ENCODE measurements at places on chromosomes 2 and 18.
A peak's percentile ranks its signal among the peaks of the same experiment; 100 is the strongest.

- no peak for DNase-seq
Observed at GRCh38 chr2:166321076-166321475, 54.7 kb downstream of the SCN9A start.

DNA sequence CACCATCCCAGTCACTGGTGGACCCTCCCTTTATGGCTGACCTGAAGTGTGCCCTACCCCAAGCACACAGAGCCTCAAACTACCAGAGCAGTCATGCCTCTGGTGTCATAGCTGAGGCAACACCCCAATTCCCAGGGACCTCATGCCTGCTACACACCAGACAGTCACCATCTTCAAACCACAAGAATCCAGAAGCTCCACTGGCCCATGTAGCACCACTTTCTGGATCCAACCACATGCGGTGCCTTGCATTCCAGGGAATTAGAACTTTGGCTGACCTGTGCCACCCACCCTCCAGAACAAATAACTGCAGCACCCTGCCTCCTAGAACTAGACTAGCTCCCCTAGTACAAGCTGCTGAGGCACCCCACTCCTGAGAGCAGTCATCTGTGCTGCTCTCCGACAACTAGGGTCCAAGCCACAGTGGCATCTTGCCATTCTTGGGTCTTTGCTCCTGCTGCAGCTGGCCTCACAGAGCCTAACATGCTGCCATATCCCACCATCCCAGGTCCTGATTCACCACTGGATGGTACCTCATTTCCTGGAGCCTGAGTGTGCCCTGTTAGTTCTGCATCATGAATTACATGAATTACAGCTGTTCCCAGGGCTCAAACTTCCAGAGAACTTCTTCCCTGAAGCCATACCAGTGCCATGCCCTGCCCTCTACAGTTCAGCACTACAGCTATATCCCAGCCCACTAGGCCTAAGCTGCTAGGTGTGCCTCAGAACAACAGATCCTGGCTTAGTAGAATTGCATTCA lies 243.8 kb upstream of the CHST9 start:
- no peak for DNase-seq

GRCh38 chr2:46351750-46352138 lies 54.5 kb downstream of the EPAS1 start:
- no peak for DNase-seq

DNA sequence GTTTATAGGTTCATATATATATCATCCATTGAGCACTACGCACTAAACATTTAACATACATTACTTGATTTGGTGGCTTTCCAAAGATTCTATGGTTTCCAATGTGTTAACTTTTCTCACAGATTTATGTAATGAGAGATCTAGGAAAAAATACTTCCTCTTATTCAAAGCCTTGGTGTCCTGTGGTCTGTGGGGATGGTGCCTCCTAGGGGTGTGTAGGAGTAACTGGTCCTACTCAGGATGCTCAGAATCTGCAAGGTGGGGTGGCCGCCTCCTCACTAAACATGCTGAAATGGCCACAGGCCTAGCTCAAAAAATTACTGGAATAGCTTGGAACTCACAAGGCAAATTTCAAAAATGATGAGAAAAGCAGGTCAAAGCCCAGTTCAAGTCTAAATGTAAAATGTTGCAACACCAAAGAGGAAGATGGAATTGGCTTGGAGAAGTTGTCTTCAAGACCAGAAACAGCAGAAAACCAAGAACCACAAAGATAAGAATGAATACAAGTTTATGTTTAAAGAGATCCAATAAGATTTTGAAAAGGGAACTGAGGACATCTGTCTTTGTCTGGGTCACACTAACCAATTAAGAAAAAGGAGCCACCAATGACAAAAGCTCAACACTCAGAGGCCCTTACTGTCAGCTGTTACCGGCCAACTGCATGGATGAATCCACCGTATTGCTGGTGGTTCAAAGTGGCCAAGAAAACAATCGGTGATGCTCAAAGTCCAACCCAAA lies 11.5 kb downstream of the GPR55 start:
- DNase-seq: peak; percentile 58

- no peak for DNase-seq
Observed at GRCh38 chr2:53516650-53517049, 251.0 kb upstream of the CHAC2 start.

DNA sequence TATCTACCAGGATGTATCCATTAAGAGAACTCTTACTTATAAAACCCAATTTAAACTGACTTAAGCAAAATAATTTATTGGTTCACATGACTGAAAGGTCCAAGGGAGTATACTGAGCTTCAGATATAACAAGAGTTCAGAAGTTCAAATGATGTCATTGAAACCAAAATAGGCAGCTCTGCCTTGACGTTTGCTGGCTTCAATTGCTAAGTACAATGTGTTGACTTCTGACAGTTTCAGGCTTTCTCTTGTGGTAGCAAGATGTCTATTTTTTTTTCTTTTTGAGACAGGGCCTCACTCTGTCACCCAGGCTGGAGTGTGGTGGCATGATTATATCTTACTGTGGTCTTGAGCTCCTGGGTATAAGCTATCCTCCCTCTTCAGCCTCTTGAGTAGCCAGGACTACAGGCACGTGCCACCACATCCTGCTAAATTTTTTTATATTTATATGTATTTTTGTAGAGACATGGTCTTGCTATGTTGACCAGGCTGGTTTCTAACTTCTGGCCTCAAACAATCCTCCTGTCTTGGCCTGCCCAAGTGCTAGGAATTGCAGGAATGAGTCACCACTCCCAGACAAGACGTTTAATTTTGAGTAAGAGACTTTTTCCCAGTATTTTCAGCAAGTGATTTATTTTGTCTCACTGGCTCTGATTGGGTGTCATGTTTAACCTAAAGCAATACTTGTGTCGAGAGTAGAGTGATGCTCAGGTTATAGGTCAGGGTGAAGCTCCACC lies 184.8 kb downstream of the NR4A2 start:
- no peak for DNase-seq

DNA sequence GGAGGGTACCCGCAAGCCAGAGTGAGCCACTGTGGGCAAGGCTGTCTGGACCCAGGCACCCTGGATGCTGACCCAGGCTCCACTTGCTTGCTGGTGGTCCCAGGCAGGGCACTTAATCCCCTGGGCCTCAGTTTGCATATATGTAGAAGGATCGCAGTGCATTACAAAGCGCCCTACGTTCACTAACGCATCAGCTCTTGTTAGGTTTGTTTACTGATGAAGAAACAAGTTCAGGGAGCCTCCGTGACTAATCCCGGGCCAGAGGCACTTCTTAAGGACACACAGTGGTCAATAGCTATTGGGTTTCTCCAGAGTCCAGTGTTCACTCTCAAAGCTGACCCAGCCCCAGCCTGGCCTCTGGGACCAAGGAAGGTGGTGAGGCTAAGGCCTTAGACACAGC lies 70.2 kb downstream of the LBH start:
- no peak for DNase-seq

DNA sequence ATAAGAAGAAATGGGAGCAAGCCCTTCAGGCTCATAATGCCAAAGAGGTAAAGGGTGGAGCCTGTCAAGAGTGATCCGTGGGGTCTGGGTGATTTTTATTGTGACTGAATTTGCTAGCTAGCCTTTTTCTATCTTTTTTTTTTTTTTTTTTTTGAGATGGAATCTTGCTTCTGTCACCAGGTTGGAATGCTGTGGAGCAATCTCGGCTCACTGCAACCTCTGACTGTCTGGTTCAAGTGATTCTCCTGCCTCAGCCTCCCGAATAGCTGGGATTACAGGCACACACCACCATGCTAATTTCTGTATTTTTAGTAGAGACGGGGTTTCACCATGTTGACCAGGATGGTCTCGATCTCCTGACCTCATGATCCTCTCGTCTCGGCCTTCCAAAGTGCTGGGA lies 29.1 kb downstream of the DRC1 start:
- no peak for DNase-seq
